Bladder microvascular endothelial cell (primary cell): ENCODE measurements at places on chromosomes 2 and 18. TPM values are rescaled to one million over a fixed set of nuclear protein-coding genes. Genes with fewer than 3 reads are reported as not detected.

The IL37 gene
- not detected in 2 replicates for total RNA-seq

The RIT2 gene
- not detected in 2 replicates for total RNA-seq

The FOXD4L1 gene
- total RNA-seq = under 0.01 and 0.06 TPM in 2 replicates

The CD28 gene
- under 0.01 TPM in 1 of 2 replicates, not detected in the other for total RNA-seq

The BCL11A gene
- under 0.01 and 1.1 TPM in 2 replicates for total RNA-seq

The UGT1A4 gene
- total RNA-seq = not detected in 2 replicates

The IFIH1 gene
- 8.4 and 23.6 TPM in 2 replicates for total RNA-seq

The VWC2L gene
- total RNA-seq = not detected in 2 replicates

The MYL1 gene
- not detected in 2 replicates for total RNA-seq

The CPLX4 gene
- not detected in 2 replicates for total RNA-seq

The WNT6 gene
- total RNA-seq = not detected in 2 replicates
